Thymus (tissue), 14 donors: ENCODE measurements at places on chromosomes 2 and 18. TPM values are rescaled to one million over a fixed set of nuclear protein-coding genes. Genes with fewer than 3 reads are reported as not detected.

GRCh38 chr2:191714925-191715324 is 37.0 kb downstream of the NABP1 start:
- no peak for DNase-seq

GRCh38 chr2:152223977-152224376 is 48.4 kb upstream of the STAM2 start:
- DNase-seq = no peak

DNA sequence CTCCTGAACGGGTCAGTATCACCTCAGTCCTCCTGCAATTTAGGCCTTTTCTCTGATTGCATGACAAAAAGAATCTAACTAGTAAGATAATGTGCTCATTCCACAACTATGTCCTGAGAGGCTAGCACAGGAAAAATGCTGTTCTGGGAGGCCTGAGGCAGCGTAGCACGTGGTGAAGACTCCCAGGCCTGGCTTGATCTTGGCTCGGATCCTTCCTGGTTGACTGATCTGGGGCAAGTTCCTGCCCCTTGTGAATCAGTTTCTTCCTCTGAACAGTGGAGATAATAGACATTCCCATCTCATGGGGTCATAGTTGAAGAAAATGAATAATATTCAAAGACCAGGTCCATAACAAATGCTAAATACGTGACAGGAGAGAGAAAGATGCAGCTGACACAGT is 12.3 kb downstream of the FBLN7 start:
- no peak for DNase-seq

ASPRV1 gene
- total RNA-seq = 1.5 TPM

GCG gene
- 1.7 TPM for total RNA-seq

ADAM23 gene
- 4.0 TPM for total RNA-seq

IL36G gene
- total RNA-seq = 0.24 TPM

DOCK10 gene
- 66.9 TPM for total RNA-seq

RNF149 gene
- total RNA-seq = 45.8 TPM

GAD1 gene
- total RNA-seq = 1.0 TPM
